Osteoblast (primary cell): ENCODE measurements at places on chromosomes 16 and 17.

DNA sequence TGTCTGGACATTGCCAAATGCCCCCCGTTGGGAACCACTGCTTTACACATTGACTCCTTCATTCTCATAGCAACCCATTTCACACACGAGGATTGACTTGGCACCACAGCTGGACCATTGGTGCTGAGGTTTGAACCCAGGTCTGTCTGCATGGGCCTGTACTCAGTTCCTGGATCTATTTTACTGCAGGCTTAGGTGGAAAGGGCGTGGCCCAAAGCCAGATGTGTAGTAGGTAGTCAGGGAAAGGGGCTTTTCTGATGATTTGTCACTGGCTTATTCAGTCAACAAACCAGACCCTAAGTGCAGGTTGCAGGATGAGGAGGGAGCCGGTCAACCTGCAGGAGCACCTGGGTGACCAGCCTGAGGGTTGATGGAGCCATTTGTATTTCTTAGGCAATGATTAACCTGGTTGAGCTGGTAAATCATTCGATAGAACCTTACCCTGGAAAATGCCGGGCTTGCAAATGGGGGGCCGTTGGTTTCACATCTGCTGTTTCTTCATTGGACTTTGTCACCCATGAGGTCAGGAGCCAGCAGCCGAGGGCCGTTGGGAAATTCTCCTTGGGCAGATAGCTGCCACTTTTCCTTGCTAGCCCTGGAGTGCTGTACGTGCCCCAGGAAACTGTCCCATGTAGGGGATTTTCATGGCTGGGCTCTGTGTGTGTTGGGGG lies 104.4 kb downstream of the CMIP start:
- DNase-seq = no peak
- no peaks in the 10 kb centered on the region for H3K27me3 ChIP-seq
- H3K36me3 ChIP-seq = no peaks in the 10 kb centered on the region
- H3K4me3 ChIP-seq = no peak overlapping the region
- no peak overlapping the region for H3K27ac ChIP-seq

DNA sequence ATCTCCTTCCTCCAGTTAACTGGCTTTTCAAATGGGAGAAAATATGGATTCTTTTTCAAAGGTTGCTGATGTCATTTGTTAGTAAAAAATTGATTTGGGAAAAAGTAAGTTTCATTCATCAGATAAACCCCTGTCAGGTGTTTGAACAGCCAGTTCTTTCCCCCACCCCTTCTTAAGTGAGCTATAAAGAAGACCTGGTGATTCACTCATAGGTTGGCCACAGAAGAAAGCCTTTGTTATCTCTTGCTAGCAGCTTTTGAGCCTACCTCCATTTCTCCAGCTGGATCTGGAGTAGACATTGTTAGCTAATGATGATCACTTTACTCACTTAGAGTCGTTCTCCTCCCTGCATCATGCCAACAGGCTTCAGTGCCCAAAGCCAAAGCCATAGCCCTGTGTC lies 63.0 kb downstream of the NLK start:
- no peaks in the 10 kb centered on the region for H3K4me1 ChIP-seq
- no peaks in the 10 kb centered on the region for H3K36me3 ChIP-seq
- H3K4me3 ChIP-seq = no peak overlapping the region
- DNase-seq = no peak
- no peaks in the 10 kb centered on the region for H3K27me3 ChIP-seq

- H3K36me3 ChIP-seq = no peaks in the 10 kb centered on the region
- no peak for DNase-seq
- H3K27ac ChIP-seq = peak overlapping the region; percentile 52
- H3K27me3 ChIP-seq = no peaks in the 10 kb centered on the region
These were observed 9.2 kb downstream of the SP2 start for GRCh38 chr17:47905221-47905733.

GRCh38 chr17:72590882-72591281 lies 470.1 kb downstream of the SOX9 start:
- H3K27ac ChIP-seq = peak overlapping the region; percentile 83
- no peaks in the 10 kb centered on the region for H3K36me3 ChIP-seq
- peak; percentile 77 for DNase-seq
- peaks cover 17% of the 10 kb centered on the region for H3K4me1 ChIP-seq
- H3K4me3 ChIP-seq = peak overlapping the region; percentile 90

DNA sequence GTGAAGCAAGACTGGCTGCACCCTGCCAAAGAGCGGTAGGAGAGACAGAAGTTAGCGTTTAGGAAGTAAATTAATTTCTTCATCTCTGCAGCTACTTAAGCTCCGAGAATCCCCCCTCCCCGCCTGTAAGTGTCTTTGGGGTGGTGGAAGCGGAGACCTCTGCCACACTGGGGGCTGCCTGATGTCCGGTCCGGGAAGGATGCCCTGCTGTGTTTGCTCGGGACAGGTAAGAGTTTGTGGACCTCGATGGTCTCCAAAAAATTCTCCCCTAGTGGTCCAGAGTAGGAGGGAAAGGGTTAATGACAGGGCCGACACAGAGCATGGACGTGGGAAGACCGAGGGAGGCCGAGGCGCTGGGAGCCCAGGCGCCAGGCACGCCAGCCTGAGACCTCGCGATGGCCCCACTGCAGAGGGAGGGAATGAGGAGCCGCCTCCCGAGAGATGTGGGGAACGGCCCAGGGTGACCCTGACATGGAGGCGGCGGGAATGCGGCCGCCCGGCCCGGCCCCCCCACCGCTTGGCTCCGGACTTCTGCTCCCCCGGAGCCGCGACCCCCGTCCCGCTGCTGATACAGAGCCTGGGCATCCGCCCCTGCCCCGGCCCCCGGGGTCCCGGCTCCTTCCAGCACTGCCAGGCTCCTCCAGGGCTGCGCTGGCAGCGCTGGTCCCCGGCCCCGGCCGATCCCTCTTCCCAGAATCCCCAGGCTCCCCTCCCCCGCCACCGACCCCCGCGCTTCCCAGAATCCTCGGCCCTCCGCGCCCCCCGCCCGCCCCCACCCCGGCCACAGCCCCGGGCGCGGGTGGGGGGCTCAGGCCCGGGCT lies 680 bp downstream of the ZNF629 start:
- peaks cover 23% of the 10 kb centered on the region for H3K36me3 ChIP-seq
- H3K27ac ChIP-seq = peak overlapping the region; percentile 80
- no peaks in the 10 kb centered on the region for H3K27me3 ChIP-seq
- peak overlapping the region; percentile 97 for H3K4me3 ChIP-seq
- H3K4me1 ChIP-seq = peaks cover 11% of the 10 kb centered on the region

DNA sequence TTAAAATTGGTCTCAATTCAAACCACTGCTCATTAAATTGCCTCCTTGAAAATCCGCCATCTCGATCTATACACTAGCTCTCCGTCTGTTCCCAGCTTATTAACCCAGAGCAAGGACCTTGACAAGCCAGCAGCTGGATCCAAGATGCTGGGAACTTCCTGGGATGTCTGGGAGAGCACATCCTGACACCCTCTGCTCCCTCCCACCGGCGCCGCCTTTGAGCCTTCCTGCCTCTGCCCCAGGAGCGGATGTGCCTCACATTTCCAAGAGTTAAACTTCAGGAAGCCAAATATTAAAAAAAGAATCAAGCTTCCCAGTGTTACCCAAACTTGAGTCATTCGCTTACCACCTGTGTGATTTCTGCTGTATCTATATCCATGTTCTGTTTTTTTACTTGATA lies 107.9 kb downstream of the HAPSTR1 start:
- no peak for DNase-seq
- no peak overlapping the region for H3K4me3 ChIP-seq
- no peak overlapping the region for H3K27ac ChIP-seq
- H3K4me1 ChIP-seq = no peaks in the 10 kb centered on the region

DNA sequence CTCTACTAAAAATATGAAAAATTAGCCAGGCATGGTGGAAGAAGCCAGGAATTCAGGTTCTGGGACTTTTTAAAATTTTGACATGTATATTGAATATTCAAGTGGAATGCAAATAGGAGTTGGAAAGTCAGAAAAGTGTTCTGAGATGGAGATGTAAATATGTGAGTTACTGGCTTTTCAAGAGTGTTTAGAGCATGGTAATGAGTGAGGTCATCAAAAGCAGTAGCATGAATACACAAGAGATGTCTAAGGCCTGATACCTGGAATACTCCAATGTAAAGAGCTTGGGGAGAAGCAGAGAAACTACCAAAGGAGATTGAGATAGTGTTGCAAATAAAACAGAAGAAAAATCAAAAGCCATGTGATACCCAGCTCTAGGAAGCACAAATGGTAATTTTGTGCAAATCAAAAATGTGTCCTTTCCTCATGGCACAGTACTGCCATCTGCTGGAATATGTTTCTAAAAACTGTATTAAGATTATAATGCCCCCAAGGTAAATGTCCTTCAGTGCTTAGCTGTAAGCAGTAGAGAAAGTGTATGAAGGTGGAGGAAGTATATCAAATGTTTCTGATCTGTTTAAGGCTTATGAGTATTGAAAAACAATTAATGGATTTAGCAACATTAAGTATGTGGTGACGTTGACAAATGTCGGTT lies 908.4 kb downstream of the KCNJ18 start:
- no peak overlapping the region for H3K4me3 ChIP-seq
- no peak for DNase-seq
- H3K27me3 ChIP-seq = no peaks in the 10 kb centered on the region

GRCh38 chr16:3175157-3176093 lies 12.6 kb upstream of the OR1F1 start:
- H3K4me3 ChIP-seq = peak overlapping the region; percentile 35
- no peaks in the 10 kb centered on the region for H3K36me3 ChIP-seq
- peak; percentile 90 for DNase-seq
- no peaks in the 10 kb centered on the region for H3K4me1 ChIP-seq
- peaks cover 43% of the 10 kb centered on the region for H3K27me3 ChIP-seq
- H3K27ac ChIP-seq = no peak overlapping the region

DNA sequence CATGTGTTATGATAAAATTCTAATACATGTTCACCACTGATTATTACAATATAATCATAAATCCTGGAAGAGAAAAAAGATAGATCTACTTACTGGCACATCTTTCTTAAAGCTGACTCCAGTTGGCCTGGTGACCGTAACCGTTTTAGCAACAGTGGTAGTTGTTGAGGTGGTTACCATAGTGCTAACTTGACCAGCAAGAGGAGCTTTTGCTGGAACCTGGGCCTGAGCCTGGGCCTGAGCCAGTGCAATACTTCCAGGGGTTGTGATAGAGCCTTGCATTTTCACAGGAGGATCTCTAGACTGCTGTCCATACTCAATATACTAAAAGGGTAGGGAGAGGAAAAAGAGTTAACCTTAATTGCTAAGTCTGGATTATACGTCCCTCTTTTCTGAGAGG lies 36.2 kb downstream of the SETD6 start:
- no peak overlapping the region for H3K27ac ChIP-seq
- no peak for DNase-seq
- H3K36me3 ChIP-seq = peaks cover 82% of the 10 kb centered on the region

- peaks cover 68% of the 10 kb centered on the region for H3K4me1 ChIP-seq
- DNase-seq = no peak
- H3K4me3 ChIP-seq = peak within 1 kb of the TSS; percentile 70
- peak within 1 kb of the TSS; percentile 95 for H3K27ac ChIP-seq
- peaks cover 6% of the 10 kb centered on the region for H3K36me3 ChIP-seq
These were observed at the start of gene CCL2 for GRCh38 chr17:34254651-34255380. Gene CCL2 (plus strand): TSS chr17:34255285. CDS start chr17:34255350, 65 bp downstream.

DNA sequence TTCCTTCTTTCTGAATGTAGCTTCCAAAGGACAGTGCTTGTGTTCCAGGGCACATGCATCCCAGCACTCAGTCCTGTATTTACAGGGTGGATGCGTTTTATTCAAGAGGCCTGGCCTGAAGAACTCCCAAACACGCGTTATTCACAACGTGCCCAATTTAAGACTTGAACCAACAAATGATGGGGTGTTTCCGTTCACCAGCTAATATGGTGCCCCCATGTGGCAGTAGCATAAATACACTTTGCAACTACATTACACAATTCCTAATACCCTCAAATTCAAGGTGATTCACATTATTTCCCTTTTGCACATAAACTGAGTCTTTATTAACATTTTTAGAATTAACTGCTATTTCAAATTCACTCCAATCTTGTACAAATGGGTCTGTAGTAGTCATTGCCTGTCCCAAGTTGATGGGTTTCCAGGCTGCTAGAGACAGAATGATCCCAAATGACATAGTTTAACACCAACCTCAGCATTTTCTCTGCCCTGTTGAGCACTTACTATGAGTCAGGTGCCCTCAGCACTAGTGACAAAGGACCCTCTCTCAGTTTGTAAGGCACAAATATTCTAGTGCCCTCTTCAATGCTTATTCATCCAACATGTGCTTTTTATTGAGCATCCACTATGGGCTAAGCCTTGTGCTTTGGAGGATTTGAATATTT lies 26.9 kb downstream of the HSD17B2 start:
- no peak overlapping the region for H3K27ac ChIP-seq
- no peaks in the 10 kb centered on the region for H3K36me3 ChIP-seq
- no peak for DNase-seq
- peaks cover 5% of the 10 kb centered on the region for H3K4me1 ChIP-seq
- H3K27me3 ChIP-seq = peaks cover 7% of the 10 kb centered on the region
- H3K4me3 ChIP-seq = no peak overlapping the region

DNA sequence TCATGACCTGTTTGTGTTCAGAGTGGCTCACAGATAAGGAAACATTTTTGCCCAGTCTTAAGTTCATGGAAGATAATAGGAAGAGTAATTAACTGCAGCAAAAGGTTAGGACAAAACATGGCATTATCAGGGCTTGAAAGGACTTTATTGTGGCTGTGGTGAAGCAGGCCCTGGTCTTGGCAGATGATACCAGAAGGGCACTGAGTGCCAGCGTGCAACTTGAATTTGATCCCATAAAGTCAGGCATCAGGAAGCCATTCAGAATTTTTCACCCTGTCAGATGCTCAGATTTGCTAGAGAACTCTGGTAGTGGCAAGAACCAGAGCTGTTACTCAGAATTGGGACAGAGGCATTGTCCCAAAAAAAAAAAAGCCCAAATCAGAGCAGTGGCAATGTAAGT lies 11.2 kb upstream of the COG7 start:
- no peak overlapping the region for H3K4me3 ChIP-seq
- no peaks in the 10 kb centered on the region for H3K27me3 ChIP-seq

GRCh38 chr17:76467809-76468633 lies 618 bp downstream of the AANAT start:
- no peaks in the 10 kb centered on the region for H3K36me3 ChIP-seq
- H3K27me3 ChIP-seq = peaks cover 4% of the 10 kb centered on the region
- H3K4me3 ChIP-seq = no peak overlapping the region
- peaks cover 4% of the 10 kb centered on the region for H3K4me1 ChIP-seq
- H3K27ac ChIP-seq = no peak overlapping the region

GRCh38 chr17:79974566-79975497 lies 60.8 kb downstream of the TBC1D16 start:
- H3K27me3 ChIP-seq = no peaks in the 10 kb centered on the region
- no peak overlapping the region for H3K4me3 ChIP-seq
- H3K4me1 ChIP-seq = no peaks in the 10 kb centered on the region
- H3K27ac ChIP-seq = no peak overlapping the region
- H3K36me3 ChIP-seq = peaks cover 2% of the 10 kb centered on the region

DNA sequence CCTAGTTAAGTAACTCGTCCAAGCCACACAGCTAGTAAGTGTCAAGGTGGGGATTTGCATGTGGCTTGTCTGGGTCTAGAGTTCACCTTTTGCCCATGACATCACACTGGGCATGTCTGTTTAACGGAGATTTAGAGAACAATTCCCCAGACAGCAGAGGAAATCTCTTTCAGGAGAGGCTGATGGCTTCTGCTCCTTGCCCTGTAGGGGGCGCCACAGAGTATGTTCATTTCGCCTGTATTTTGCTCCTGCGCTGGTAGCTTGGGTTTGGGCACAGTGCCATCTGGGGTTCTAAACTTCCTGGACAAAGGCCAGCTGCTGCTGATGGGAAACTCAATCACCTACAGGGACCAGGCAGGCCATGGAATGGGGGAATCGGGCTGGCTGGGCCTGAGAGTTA lies 20.4 kb downstream of the OTOA start:
- no peaks in the 10 kb centered on the region for H3K4me1 ChIP-seq
- H3K27ac ChIP-seq = no peak overlapping the region
- no peak overlapping the region for H3K4me3 ChIP-seq
- H3K27me3 ChIP-seq = no peaks in the 10 kb centered on the region
